Hypothalamus (tissue), 51 donors: ENCODE measurements at places on chromosomes 13 and 19.

- no peak for DNase-seq
Measured at GRCh38 chr19:5048091-5048726, 79.3 kb downstream of the KDM4B start.

DNA sequence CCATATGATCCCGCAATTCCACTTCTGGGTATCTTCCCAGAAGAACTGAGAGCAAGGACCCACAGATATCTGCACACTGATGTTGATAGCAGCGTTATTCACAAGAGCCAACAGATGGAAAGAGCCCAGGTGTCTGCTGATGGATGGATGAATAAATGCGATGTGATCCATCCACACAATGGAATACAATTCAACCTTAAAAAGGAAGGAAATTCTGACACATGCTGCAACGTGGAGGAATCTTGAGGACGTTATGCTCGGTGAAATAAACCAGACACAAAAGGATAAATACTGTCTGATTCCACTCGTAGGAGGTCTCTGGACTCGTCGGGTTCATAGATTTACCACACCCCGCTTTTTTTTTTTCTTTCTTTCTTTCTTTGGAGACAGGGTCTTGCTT is 21.8 kb downstream of the ARHGEF18 start:
- DNase-seq: no peak

- DNase-seq: peak; percentile 15
Measured at GRCh38 chr19:56933014-56933705, 92.6 kb upstream of the PEG3 start.

DNA sequence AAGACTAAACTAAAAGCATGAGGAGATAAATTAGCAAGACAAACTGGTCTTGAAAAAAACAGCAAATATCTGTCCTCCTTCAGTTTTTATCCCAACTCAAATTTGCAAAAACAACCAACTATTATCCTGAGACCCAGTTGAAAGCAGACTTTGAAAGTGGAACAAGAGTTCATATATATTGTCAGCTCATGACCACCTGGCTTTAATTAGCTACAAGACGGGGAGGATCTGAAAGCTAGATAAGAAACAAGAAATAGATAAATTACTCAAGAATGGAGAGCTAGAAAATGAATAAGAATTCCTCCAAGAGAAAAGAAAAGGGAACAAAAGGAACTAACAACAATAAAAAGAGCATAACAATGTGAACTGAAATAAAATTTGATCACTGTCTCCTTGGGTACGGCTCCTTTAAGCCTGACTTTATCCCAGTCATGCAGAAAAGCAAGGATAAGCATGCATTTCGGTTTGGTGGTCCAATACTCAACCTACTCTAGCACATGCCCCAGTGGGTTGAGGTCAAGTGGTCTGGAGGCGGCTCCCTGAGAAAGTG is 246.9 kb downstream of the DCLK1 start:
- DNase-seq: no peak
